HCT116 (cell line): ENCODE measurements at places on chromosomes 12 and 14. TPM values are rescaled to one million over a fixed set of nuclear protein-coding genes. Genes with fewer than 3 reads are reported as not detected.

DNA sequence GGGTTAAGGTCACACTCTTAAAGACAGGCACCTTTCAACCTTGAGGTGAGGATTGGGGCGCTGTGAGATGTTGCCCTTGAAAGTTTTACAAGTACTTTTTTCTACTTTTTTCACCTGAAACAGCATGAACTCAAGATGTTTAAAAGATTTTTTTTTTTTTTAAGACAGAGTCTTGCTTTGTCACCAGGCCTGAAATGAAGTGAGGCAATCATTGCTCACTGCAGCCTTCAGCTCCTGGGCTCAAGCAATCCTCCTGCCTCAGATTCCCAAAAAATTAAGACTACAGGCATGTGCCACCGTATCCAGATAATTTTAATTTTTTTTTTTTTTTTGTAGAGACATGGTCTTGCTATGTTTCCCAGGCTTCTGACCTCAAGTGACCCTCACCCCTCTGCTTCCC, 243.9 kb downstream of the DIO2 start:
- DNase-seq, result no peak

- peak; percentile 24 for DNase-seq
Measured at GRCh38 chr12:73935817-73936216, 601.8 kb upstream of the ATXN7L3B start.

GRCh38 chr14:73145371-73145770, 9.1 kb downstream of the PSEN1 start:
- no peak for DNase-seq

GRCh38 chr12:71639341-71639760, 24.3 kb downstream of the ZFC3H1 start:
- DNase-seq, result no peak

GRCh38 chr12:54229624-54230212, 40.9 kb upstream of the SMUG1 start:
- peak; percentile 60 for DNase-seq

DNA sequence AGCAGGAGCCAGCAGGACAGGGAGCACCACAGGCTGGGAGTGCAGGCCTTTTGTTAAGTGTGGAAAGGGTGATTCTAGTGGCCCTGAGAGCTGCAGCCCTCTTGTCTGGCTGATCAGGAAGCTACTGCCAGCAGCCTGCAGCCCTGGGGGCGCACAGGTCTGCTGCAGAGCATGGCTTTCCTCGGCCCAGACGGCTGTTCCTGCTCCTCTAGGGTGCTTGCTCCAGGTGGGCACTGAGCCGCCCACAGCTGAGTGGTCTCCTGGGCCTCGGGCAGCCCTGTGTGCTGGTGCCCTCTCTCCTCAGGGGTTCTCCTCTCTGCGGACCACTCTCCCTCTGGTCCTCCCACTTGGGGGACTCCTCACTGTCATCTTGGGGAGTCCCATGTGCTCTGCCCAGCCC, 18.9 kb downstream of the CCDC88C start:
- no peak for DNase-seq

- DNase-seq, result no peak
Measured at GRCh38 chr12:123491481-123491880, 33.5 kb downstream of the SNRNP35 start.

DNA sequence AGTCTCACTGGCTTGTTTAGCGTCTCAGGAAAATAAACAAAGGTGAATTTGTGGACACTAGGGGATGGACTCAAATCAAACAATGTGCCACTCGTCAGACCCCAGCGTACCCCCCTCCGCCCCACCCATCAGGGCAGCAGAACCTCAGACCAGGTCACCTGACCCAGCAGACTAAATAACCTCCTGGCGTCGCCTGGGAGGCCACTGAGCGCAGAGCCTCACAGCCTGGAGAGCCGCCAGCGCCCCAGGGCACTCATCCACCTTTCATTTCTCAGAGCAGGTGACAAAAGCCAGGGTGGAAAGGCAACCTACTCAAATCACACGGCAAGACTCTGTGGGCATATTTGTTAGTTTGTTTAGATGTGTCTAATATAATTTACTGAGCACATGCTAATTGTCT, 100.9 kb downstream of the DICER1 start:
- no peak for DNase-seq

DNA sequence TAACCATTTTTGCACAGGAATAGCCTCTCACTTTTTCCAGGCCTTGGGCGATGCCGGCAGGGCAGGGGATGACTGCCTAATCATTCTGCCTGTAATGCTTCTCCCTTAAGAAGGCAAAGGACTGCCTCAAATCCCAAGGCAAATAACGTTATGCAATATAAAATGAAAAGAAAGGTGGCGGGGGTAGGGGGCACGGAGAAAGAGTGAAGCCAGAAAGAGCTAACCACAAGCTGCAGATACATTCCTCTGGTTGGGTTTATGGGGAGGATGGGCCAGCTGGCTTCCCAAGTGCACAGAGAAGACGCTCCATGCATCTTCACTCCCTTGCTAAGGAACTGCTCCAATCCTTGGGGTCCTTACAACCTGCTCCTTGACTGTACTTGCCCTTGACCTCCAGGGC, 229.5 kb downstream of the FOXN3 start:
- DNase-seq, result no peak

The MYH7 gene
- not detected for total RNA-seq
